ENCODE measurements at places on chromosomes 3 and 15.

- no peak for DNase-seq
Observed at GRCh38 chr3:111774622-111775021, 84.4 kb upstream of the PHLDB2 start.

GRCh38 chr3:16140116-16140893 is 34.2 kb upstream of the GALNT15 start:
- no peak for DNase-seq

GRCh38 chr3:73471986-73472787 is 152.6 kb downstream of the PDZRN3 start:
- no peak for DNase-seq

DNA sequence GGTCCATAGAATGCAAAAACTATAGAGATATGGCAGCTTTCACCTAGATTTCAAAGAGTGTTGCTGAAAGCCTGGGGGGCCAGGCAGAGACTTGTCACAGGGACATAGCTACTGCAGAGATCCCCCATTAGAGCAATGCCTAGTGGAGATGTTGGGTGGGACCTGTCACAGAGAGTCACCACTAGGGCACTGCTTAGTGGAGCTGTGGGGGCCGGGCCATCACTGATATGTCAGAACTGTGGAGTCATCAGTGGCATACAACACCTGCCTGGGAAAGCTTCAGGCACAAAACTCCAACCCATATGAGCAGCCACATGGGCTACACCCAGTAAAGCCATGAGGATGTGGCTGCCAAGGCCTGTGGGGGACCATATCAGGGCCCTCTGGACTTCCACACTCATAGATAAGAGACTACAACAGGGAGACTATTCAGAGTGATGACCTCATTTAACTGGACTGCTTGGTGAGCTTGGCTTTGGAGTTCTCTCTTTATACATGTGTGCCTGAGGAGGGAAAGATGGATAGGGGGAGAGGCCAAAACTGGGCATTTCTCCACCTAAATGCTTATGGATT is 176.3 kb downstream of the ZNF621 start:
- DNase-seq = no peak

DNA sequence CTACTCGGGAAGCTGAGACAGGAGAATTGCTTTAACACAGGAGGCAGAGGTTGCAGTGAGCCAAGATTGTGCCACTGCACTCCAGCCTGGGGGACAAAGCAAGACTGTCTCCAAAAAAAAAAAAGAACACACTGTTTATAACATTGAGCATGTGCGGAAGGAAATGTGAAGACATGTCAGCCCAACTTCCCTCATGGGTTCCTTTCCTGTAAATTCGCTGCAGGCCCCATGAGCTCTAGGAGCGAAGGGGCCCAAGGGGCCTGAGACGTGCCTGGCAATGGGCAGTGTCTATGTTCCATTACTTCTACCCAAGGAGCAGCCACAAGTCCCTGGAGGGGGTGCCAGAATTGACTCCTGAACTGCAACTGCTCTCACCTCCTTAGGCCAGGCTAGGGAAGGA is 3.2 kb downstream of the PFKFB4 start:
- DNase-seq = no peak

GRCh38 chr3:157051591-157051990 is 108.4 kb downstream of the CCNL1 start:
- DNase-seq = no peak

DNA sequence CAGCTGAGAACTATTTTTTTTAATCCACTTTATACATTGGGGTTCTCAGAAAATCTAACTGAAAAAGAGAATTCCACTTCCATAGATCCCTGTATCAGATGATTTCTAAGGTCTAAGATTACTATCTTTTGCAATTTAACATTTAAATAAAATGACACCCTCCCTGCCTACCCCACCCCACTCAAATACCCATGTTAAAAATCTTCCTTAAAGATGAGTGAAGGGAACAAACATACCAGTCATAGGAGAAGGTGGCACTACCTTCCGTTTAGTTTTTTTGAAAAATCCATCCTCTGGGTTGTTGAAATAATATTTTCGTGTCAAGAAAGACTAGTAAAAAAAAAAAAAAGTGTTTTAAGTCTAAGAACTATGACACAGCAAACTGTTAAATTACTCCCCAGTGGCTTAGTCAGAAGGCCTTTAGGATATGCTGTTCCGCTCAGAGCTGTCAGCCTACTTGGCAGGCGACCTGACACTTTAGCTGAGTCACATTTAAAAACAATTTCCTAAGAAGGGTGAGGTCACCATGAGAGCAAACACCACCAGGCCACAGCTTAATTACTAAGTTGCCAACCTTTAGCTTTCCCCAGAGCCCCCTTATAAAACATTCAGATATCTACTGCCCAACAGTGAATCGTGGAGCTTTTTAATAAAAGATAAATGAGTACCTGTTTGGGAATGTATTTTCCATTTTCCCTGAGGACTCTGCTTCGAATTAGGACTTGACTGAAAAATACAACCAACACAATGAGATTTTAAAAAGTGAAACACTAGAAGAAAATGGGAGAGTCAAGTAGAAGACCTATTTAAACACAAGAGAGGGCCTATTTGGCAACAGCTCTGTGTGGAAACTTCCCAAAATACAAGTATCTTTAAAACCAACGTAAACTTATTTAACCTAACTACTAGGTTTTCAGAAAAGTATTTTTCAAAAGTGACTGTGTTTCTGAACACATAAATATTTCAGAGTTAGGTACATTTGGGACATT is 9.6 kb downstream of the EMC3 start:
- peak; percentile 88 for DNase-seq

GRCh38 chr3:18864933-18865731 is 283.2 kb upstream of the KCNH8 start:
- DNase-seq = no peak

DNA sequence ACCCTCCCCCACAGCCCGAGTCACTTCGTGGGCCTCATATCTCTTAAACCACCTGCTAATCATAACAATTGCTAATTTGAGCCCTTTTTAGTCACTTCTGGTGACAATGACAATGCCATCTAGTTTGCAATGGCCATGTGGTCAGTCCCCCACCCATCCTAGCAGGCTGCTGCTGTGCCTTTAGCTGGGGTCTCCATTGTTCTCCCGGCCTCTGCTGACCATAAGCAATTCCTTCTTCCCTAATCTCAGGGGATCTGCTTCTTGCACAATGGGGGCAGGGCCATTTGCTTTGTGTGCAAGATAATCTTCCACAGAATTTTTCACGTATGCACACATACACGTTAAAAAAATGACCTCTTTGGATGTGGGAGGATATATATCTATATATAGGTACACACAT is 406.1 kb upstream of the ONECUT1 start:
- no peak for DNase-seq

DNA sequence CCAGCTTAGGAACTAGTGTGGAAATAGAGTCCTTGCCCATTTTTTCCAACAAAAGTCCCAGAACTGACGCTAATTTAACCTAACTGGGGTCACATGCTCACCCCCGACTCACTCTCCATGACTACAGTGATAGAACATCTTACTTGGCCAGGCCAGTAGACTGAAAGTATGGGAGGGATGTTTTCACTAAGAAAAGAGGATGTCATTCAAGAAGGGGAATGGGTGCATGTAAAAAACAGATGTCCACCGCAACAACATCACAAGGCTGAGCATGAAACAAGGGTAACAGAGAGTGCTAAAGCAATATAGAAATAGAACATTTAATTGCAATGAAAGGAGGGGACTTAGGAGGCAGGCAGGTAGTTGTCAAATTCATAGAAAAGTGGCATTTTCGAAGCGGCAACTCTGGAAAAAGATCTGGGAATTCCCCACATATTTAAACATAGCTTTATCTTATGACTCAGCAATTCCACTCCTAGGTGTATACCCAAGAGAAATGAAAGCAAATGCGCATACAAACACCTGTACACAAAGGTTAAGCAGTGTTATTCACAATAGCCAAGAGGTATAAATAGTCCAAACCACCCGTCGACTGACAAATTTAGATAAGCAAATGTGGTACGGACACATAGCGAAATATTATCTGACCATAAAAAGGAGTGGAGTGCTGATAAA is 41.1 kb upstream of the UBE2E2 start:
- no peak for DNase-seq

GRCh38 chr3:178671791-178672190 is 135.6 kb downstream of the KCNMB2 start:
- DNase-seq = no peak

Measured in coronary artery (tissue), 2 donors.